ENCODE measurements at places on chromosomes 12 and 14.

DNA sequence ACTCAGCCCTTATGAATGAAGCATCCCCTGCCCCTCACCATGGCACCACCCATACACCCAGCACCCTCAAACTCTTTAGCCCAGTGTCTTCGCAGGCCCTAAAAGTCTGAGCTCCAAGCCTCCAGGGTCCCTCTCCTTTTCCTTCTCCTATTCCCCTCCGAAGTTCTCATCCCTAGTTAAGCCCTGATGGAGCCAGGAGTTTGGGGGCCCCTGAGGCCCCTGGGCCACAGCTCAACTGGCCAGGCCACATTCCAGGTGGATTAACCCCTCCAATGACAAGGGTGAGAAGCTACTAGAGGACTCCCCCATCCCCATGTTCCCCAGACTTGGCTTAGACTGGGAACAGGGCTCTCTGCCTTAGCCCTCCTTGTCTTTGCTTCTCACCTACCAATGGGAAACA lies 2.6 kb downstream of the RARG start:
- no peak for DNase-seq

DNA sequence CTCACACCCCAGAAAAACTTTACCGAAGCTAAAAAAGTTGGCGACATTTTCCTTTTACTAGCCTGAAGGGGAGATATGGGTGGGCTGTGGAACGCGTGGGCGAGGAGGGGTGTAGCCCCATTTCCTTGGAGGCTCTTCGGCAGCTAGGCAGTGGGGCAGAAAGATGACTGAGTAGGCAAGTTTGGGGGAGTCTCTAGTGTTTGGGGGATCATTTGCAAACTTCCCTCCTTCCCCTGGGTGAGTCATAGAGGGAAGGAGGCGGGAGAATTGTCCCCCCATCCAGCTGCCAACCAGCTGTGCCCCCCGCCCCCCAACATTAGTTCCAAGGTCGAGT lies 2.3 kb downstream of the GLI1 start:
- DNase-seq: no peak

DNA sequence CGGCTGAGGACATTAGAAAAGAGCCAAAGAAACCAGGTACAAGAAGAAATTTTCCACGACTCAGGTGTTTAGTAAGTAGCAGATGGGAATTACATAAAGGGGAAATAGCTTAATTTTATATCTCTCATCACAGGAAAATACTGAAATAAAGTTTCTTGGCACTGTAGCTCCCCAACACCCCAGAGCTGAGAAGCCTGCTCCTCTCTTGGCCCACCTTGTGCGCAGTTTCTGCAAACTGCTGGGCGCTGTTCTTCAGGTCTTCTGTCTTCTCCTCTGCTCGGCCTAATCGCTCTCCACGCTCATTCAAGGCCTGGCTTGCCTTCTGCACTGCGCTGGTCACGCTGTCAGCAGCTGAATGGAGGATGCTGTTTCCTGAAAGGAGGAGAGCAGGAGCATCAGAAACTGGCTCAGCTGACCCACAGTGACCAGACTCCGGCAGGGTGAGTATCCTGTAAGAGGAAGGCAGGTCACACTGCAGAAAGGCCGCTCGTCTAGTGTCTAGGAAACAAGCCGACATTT lies 184.9 kb upstream of the GZMB start:
- no peak for DNase-seq

DNA sequence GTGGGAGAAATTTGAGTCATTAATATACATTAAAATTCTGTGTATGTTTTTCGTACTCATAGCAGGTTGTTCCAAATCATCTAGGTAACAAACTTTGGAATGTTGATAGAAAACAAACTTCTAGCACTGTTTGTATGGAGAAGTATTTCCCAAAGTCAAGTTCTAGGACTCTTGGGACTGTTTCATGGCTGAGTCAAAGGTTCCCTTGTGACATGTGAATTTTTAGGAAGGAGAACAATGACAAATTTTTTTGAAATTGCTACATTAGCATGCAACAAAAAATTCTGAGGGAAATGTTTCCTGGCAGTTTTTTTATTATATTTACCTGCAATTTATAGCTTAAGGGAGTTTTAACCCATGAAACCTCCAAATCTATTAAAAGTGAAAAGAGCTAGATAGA lies 73.8 kb downstream of the RASSF8 start:
- DNase-seq: peak; percentile 48

GRCh38 chr12:91098461-91098860 lies 12.8 kb downstream of the LUM start:
- DNase-seq: no peak

DNA sequence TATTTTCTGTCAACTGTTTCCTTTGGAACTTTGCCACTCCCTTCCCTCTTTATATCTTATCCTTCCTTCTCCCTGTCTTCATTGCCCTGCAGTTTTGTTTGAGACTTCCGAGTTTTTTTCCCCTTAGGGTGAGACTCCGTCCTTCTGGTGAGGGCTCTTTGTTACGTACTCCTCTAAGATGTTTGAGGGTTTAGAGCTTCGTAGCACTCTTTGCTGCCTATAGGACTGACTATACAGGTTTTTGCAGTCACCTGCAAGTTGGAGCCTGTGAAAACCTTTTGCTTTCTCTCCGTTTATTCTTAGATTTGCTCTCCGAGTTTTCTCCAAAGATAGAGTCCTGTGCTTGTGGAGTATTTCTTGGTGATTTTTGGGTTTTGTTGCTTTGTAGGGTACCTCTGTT lies 41.7 kb upstream of the MYRFL start:
- no peak for DNase-seq

DNA sequence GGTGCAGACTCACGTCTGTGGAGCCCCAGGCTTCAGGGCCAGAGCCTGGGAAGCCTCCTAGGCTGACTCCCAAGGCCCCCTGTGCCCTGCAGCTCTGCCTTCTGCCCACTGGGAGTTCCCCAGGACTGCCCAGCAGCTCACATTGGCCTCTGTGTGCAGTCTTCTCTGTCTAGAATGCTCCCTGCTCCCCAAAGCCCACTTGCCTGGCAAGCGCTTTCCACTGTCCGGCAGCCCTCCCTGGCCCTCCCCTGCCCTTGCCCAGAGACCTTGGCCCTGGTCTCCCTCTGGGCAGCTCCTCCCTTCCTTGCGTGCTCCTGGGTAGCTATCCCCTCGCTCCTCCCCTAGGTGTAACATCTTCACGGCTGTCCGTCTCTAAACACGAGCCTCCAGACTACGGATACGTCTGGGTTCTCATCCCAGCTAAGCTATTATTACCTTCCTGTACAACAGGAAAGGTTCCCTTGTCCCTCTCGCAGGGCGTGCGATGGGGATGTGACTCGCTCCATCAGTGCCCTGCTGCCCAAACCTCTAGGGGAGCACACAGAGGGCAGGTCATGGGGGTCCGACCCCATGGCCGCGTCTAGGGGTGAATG lies 325.5 kb upstream of the RTL1 start:
- no peak for DNase-seq

DNA sequence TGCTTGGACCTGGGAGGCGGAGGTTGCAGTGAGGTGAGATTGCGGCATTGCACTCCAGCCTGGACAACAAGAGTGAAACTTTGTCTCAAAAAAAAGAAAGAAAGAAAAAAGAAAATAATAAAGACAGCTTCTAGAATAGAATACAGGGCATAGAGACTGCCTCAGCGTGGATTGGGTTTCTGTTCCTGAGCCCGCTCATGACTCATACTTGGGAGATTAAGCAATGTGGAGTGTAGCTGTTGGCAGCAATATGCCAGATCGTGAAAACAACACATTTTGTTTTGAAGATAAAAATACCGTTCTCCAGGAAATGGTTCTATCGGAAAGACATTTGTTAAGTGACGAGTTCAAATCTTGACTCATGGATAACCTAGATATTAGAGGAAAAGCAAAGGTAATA lies 67.2 kb downstream of the GLT1D1 start:
- DNase-seq: peak; percentile 87

Data from suppressor macrophage treated with lipopolysaccharide for 4 hours (primary cell).